H1 (cell line): ENCODE measurements at places on chromosomes 11 and 22. TPM values are rescaled to one million over a fixed set of nuclear protein-coding genes. Genes with fewer than 3 reads are reported as not detected.

DNA sequence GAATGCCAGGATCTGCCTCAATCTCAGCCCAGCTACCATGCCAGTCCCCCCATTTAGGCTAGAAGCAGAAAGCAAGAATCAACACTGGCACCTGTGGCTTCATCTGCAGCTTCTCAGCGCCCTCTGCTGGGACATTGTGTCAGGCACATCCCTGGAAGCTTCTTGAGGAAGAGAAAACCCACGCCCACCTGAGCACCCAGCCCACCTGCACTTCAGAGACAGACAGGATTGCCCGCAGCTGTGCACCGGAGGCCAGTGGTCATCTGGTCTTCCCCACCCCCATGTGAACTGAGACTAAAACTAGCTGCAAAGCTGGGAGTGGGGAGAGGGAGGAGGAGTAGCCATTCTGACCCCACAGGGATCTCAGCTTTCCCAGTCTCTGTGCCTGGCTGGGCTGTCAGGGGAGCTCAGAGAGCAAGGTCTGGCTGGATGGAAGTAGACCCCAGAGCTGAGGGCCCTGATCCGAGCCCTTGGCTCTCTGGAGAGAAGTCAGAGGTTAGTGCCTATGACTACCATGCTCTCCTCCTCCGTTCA lies 66.8 kb downstream of the FEZ1 start:
- peak; percentile 90 for DNase-seq

DNA sequence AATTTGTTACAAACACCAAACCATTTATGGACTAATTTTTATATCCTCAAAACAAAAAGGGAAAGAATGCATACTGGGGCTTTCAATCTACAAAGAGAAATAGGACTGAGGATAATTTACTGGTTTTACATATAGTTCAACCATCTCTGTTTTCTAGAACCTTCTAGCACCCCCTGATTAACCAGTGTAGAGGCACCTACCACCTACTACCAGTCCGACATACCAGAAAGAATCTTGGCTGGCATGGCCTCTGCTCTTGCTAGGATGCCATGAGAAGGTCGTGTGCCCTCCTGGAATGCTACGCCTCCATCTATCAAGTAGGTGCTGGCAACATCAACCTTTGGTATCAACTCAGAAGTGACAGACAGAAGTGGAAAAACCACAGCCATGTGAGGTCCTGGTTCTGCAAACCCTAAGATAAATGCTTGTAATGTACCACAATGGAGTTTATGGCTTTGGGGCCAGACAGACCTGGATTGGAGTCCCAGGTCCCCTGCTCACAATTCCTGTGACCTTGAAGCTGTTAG lies 28.2 kb downstream of the MYH9 start:
- no peak for DNase-seq

GRCh38 chr11:44886790-44887140 lies 63.9 kb downstream of the TP53I11 start:
- no peak for DNase-seq

DNA sequence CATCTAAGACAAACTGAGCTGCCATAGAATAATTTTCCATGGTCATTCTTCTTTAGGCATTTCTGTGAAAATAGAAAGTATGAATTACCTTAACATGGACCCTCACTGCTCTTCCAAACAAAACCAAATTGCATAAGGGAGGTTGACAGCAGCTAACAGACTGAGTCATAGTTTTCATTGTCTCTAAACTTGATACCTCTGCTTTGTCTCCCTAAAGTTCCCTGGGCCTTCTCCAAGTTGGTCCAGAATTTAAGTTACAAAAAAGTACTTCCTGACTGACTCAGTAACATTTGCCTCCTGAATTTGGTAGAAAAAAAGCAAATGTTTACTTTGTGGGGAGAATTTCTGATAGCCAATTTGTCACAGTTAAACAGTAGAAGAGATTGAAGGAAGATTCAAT lies 3.0 kb downstream of the OR8D1 start:
- no peak for DNase-seq

DNA sequence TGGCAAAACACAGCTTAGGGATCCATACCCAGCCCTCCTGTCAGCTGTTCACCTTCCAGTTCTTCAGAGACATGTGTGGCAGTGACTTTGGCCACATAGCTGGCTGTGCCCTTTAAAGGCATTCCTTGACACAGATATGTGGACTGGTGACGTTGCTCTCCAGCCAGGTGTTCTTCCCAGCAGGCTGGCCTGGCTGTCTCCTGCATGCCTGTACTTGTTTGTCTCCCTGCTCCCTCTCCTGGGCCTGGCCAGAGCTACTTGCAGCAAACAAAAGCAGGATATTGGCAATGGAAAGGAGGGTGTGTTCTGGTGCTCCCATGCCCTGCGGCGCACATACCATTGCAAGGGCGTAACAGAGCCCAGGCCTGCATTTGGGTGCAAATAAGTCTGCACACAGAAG lies 38.3 kb downstream of the PIK3IP1 start:
- DNase-seq: no peak

DNA sequence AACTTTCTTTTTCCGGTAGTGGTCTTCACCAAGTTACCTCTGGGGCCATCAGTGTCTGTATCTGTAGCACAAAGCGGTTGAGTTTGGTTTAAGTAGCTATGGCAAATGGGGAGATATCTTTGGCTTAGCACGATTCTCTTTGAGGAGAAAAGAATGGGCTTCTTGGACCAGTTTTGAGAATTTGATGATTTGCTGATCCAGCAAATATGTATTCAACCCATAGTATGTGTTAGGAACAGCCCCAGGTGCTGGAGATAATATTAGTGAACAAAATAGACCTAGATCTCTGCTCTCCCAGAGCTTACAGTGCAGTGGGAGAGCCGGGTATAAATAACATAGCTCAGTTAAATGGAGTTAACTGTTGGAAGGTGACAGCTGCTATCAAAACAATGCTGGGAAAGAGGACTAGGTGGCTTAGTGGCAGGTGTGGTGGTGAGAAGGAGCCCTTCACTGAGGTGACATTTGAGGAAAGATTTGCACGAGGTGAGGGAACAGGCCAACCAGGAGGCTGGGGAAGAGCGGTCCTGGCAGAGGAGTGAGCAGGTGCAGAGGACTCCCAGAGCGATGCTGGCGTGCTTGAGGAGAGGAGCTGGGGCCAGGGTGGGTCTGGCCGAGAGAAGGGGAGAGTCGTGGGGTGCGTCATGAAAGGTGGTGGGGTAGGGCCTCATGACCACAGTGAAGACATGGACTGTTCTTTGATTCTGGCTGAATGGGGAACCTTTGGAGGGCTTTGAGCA lies 5.0 kb downstream of the TBC1D22A start:
- no peak for DNase-seq

GRCh38 chr22:39233710-39234471 lies 10.9 kb downstream of the PDGFB start:
- no peak for DNase-seq

DNA sequence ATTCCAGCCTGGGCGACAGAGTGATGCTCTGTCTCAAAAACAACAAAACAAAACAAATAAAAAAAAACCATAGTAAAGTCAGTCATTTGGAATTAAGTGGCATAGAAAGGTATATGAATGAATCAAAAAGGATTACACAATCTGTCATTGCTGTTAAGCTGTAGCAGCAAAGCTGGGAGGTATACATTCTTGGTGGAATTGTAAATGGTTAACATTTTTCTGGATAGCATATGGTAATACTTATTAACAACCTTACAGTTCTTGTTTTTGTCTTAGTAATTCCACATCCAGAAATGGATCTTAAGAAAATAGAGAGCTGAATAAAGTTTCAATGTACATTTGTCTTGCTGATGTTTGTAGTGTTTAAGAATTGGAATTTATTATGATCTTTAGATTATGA lies 30.0 kb downstream of the DDX10 start:
- no peak for DNase-seq

- DNase-seq: peak; percentile 41
These were observed 55.9 kb upstream of the BARX2 start for GRCh38 chr11:129319751-129320150.

Gene C22orf31
- not detected in 2 replicates for total RNA-seq

DNA sequence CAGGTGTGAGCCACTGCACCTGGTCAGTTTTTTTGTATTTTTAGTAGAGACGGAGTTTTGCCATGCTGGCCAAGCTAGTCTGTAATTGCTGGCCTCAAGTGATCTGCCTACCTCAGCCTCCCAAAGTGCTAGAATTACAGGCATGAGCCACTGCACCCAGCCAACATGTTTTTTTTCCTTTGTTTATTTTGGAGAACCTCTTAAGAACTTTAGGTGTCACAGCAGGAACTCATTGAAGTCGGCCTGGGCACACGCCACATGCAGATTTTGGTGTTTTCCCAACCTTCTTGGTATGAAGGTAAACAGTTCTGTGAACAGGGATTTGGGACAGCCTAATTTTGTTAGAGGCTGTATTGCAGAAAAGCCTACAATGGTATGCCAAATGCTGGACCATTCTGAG lies 9.4 kb downstream of the DIXDC1 start:
- no peak for DNase-seq

Gene TMPRSS13
- total RNA-seq: 0.29 and 0.61 TPM in 2 replicates

- DNase-seq: no peak
These were observed 30.8 kb upstream of the TCF20 start for GRCh38 chr22:42301077-42301741.

- DNase-seq: no peak
These were observed 279.1 kb downstream of the BRD1 start for GRCh38 chr22:49548356-49549202.

Gene RIN1
- 5.4 and 6.6 TPM in 2 replicates for total RNA-seq

Gene CCDC34
- 21.5 and 24.3 TPM in 2 replicates for total RNA-seq

GRCh38 chr11:110808248-110808647 lies 96.0 kb upstream of the ARHGAP20 start:
- DNase-seq: no peak

Gene CEP126
- total RNA-seq: 1.3 and 1.9 TPM in 2 replicates

DNA sequence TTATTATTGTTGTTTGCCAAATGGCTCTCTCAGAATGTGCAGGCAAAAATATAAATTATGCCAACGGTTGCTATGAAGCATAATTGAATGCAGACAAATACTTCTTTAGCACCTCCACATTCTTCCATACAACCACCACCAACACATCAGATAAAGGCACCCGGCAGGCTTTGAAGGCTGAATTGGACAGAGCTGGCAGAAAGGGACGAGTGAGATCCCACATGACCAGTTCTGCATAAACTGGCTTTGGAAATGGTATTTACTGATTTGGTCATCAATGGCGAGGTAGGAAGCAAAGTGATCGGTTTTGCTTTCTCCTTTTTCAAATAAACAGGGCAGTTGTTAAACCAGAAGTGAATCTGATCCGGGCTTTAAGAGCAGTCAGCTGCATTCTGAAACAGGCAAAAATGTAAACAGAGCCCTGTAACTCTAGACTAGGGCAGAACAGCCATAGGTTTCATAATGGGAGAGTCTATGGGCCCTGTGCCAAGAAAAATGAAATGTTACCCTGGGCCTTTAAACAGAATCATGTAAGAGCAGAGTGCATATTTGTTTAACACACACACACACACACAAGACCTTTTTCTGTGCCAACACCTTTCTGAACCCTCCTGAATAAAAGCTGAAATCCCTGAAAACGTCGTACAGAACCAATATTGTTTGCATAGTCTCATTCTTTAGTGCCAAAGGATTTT lies 97.7 kb downstream of the MPPED2 start:
- no peak for DNase-seq

- DNase-seq: no peak
These were observed 127.7 kb downstream of the CRYBB2 start for GRCh38 chr22:25346859-25347751.

DNA sequence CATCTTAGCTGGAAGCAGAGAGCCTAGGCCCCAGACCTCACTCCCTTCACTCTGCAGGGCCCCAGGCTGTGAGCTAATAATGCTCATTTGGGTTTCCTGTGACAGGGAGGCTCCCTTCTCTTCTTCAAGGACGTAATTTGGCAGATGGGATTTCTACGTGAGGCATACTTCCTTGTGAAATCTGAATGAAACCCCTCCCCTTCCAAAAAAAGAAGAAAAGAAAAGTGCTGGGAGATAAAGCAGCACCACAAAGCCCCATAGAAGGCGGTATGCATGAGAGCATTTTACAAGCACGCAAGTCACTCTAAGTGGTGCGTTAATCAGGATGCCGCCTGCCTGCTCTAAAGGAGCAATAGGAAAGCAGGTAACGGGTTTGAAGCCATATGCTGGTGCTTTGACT lies 5.7 kb downstream of the P2RX3 start:
- DNase-seq: no peak

- DNase-seq: no peak
These were observed 10.4 kb upstream of the CELSR1 start for GRCh38 chr22:46547883-46548244.

- no peak for DNase-seq
These were observed 23.0 kb upstream of the TRAF6 start for GRCh38 chr11:36532941-36533601.

Gene OR51Q1
- total RNA-seq: not detected in 2 replicates
